ENCODE measurements at places on chromosomes 1 and 21. TPM values are rescaled to one million over a fixed set of nuclear protein-coding genes. Genes with fewer than 3 reads are reported as not detected.

Gene MSH4
- not detected for total RNA-seq

- DNase-seq, result no peak
Measured at GRCh38 chr21:29193072-29193471, 62.6 kb downstream of the MAP3K7CL start.

DNA sequence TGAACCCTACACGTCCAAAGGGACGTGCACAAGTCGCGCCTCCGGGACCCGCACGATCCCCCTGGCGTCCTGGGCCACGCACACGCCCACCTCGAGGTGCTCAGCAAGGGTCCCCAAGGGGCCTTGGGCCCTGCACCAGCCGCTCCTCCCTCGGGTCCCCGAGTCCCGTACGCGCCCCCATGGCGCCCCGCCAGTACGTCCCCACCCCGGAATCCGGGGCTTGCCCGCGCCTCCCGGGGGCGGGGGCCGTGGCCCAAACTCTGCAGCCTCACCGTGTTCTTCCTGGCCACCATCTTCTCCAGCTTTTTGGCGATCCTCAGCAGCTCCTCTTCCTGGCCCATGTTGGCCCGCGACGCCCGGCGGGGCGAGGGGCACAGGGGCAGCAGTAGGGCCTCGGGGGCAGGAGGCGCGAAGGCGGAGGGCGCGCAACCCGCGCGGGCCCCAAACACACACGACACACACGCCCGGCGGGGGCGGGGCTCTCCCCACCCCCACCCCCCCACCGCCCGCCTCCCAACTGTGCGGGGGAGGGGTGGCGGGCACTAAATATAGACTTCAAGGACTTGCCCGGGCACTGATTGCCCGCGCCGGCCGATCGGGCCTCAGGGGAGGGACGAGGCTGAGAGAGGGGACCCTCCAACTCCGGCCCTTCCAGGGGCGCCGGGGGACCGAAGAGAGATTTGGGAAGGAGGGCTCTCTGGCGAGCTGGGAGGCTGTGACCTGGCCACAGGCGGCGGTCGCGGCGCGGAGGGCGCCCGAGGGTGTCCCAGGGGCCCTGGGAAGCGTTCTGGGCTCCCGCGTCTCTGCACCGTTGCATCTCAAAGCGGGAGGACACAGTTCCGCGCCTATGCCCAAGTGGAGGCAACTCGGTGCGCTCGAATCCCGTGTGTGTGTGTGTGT lies at the start of gene TCEA3:
TSS of gene TCEA3 (minus strand) at position 456 of the 900 bp plus-strand sequence. CDS start at position 341, 115 bp downstream.
- DNase-seq, result peak; percentile 78

Gene LEFTY1
- not detected for total RNA-seq

GRCh38 chr1:74357150-74357549 lies 122.0 kb downstream of the TNNI3K start:
- no peak for DNase-seq

- no peak for DNase-seq
Measured at GRCh38 chr1:42043811-42044210, 109.4 kb upstream of the GUCA2B start.

DNA sequence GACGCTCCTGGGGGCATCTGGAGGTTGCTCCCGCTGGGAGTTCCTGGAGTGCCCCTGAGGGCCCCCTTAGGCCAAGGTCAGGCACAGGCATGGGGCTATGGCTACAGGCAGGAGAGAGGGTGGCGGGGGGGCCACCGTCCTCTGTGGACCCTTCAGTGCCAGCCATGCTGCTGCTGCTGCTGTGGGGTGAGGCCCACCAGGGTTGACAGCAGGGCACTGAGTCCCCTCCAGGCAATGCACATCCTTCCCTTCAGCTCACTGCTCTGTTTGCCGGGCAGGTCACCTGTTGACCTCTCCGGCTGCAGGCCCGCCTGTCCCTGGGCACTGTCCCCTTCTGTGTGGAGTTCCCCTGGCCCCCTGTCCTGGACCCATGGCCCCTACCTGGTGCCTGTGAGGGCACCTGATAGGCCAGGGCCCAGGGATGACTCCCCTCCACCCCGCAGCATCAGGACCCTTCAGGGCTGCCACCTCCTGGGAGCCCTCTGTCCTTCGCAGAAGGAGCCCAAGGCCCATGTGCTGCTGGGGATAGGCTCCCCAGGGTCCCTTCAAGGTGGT lies 34.1 kb upstream of the ADARB1 start:
- DNase-seq, result no peak

DNA sequence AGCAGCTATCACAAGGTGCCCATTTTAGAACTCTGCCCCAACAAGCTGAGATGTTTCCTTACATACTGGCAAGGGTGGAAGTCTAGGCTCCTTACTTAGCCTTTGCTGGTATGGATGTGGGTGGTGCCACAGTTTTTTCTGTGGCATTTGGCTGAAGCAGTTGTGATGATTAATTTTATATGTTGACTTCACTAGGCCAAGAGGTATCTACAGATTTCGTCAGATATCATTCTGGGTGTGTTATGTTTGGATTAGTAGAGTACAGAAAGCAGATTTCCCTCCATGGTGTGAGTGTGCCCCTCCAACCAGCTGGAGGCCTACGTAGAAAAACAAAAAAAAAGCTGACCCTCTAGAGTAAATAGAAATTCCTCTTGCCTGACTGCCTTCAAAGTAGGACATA lies 317.0 kb downstream of the BARHL2 start:
- no peak for DNase-seq

DNA sequence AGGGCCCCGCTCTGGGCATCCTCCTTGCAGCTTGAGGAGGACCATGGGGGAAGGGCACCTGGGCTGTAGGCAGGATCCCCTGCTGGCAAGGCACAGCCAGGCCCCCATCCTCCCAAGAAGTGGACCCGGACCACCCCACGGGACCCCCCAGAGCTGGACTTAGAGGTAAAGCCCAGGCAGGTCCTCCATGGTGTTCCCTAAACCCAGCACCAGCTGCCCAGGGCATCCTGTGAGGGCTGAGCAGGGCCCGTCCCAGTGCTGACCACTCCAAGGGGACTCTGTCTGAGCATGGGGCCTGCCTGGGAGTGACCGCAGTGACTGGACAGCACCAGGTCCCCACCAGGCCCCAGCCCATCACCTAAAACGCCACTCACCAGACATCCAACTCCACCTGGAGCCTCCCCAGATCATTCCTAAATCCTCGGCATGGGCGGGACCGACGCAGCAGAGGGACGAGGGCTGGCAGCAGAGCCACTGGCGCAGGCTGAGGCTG lies 21.3 kb downstream of the COL6A2 start:
- DNase-seq, result peak; percentile 4

DNA sequence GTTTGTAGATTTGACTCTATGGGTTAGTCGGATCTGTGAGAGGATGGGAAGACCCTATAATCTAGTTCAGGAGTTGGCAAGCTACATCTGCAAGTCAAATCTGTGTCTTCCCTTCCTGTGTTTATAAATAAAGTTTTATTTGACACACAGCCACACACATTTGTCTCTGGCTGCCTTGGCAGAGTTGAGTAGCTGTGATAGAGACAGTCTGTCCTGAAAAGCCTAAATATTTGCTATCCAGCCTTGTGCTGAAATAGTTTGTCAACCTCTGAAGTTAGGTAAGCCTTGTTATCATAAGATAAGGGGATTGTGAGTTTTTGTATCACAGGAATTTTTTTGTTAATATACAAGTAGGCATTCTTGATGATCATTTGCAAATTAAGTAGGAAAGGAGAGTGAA lies 136.8 kb downstream of the NOS1AP start:
- DNase-seq, result no peak

DNA sequence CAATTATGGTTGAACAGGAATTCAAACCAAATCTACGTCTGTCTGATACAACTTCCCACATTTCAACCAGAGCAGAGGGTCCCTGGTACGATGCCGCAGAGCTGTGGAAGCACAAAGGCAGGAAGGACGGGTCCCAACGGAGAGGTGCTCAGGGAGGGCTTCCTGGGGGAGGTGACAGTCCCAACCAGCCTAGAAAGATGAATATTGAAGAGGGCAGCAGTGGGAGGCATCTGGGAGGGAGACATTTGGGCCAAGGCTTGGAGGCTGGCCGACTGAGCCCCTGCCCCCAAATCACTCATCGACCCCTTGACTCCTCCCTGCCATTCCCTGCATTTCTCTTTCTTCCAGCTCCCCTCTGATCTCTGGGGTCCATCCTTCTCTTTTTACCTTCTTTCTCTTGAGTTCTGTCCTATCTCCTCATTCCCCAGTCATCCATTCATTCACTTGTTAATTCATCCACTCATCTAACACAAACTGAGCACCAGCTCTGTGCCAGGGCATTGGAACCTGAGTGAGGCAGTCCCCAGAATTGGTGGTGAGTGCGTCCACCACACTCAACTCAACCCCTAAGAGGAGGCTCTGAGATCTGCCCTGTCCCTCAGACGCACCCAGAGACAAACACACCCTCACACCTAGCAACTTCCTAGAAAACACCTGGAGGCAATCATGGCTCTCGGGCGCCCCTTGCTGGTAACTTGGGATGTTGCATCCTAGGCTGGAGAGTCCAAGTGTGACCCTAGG lies 13.2 kb upstream of the CELA3B start:
- no peak for DNase-seq

Gene CSDE1
- total RNA-seq, result 290 TPM

- DNase-seq, result no peak
Measured at GRCh38 chr1:88509379-88509778, 174.7 kb upstream of the PKN2 start.

- DNase-seq, result no peak
Measured at GRCh38 chr1:239098400-239099037, 287.8 kb upstream of the CHRM3 start.

GRCh38 chr1:164855716-164856329 lies 296.8 kb downstream of the PBX1 start:
- DNase-seq, result no peak

All from ascending aorta (tissue), 2 donors.